Activated CD4-positive, alpha-beta T cell treated with anti-CD3 and anti-CD28 coated beads, Interleukin-2, amount 10 ng/mL, durations not matched to agents 7 days and 5 days (primary cell): ENCODE measurements at places on chromosomes 4 and X. TPM values are rescaled to one million over a fixed set of nuclear protein-coding genes. Genes with fewer than 3 reads are reported as not detected.

RAI2 gene
- total RNA-seq = not detected

TLR8 gene
- not detected for total RNA-seq

CT45A10 gene
- not detected for total RNA-seq

DNA sequence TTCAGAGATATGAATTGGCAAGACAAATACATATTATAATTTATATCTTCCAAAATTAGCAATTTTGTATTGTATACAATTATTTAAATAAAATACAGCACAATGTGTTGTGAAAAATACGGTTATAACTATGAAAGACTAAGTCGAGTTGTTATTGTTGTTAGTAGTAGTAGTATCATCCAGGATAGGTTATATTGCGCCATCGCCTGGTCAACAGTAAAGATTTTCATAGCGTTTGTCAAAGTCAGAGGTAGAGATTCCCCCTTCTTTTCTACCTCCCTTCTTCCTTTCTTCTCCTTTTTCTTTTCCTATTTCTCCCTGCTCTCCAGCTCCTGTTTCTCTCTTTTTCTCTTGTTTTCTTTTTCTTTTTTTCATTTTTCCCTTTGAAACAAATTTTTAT lies 499.1 kb upstream of the EPHA5 start:
- DNase-seq = no peak

GRCh38 chr4:163003979-163004378 lies 162.7 kb downstream of the NAF1 start:
- DNase-seq = no peak

- no peak for DNase-seq
Measured at GRCh38 chr4:26067035-26067434, 153.0 kb downstream of the SMIM20 start.

DNA sequence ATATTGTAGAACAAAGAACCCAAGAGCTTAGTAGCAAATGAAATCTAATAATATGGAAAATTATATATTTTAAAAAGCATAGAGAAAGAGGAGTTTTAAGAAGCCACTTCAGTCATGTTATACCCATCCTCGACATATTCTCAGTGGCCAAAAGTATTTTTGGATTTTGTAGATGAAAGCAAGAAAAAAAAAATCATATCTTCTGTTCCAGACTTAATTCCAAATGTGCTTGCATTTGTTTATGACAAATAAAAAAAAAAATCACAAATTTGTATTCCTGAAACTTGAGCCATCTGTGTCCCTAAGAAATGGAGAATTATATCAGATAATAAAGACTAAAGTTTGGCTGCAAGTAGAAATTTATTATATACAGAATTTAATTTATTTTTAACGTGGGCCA lies 1482.4 kb upstream of the PABPC4L start:
- no peak for DNase-seq

- no peak for DNase-seq
Measured at GRCh38 chr4:123249821-123250220, 146.8 kb upstream of the SPRY1 start.
